ENCODE measurements at places on chromosomes 16 and 17. TPM values are rescaled to one million over a fixed set of nuclear protein-coding genes. Genes with fewer than 3 reads are reported as not detected.
A peak's percentile ranks its signal among the peaks of the same experiment; 100 is the strongest.

GRCh38 chr16:1424028-1424427 is 3.5 kb upstream of the UQCC4 start:
- no peak for DNase-seq

- no peak for DNase-seq
Observed at GRCh38 chr17:48894886-48895285, 2.3 kb downstream of the ATP5MC1 start.

Gene CSH2
- not detected for total RNA-seq

GRCh38 chr16:69150146-69150865 is 17.9 kb downstream of the UTP4 start:
- DNase-seq: peak; percentile 25

- DNase-seq: no peak
Observed at GRCh38 chr16:55324285-55325079, 479 bp downstream of the IRX6 start.

Gene SLC13A2
- total RNA-seq: not detected

- no peak for DNase-seq
Observed at GRCh38 chr17:32525122-32525521, 38.3 kb downstream of the CDK5R1 start.
